Stimulated activated naive CD8-positive, alpha-beta T cell treated with anti-CD3 and anti-CD28 coated beads, Interleukin-15, Interleukin-2, amounts not matched to agents 100 U/mL and 50 U/mL, for 24 hours (primary cell): ENCODE measurements at places on chromosomes 2 and 18.

DNA sequence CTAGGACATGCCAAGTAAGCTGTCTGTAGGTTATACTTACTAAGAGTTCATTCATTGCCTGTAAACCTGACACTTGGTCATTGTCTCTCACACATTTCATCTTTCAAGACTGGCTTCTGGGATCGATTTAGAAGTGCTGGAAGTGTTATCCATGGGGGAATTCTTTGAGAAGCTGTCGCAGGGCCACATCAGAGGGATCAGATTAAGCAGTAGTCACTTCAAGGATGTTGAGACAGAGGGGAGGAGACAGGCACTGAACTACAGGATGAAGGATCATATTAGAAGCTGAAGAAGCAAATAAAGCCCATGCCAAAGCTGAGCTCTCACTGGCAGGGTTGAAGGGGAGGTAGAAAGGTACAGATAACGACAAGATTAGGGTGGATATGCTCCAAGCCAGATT lies 49.0 kb downstream of the CDK15 start:
- no peak for DNase-seq

DNA sequence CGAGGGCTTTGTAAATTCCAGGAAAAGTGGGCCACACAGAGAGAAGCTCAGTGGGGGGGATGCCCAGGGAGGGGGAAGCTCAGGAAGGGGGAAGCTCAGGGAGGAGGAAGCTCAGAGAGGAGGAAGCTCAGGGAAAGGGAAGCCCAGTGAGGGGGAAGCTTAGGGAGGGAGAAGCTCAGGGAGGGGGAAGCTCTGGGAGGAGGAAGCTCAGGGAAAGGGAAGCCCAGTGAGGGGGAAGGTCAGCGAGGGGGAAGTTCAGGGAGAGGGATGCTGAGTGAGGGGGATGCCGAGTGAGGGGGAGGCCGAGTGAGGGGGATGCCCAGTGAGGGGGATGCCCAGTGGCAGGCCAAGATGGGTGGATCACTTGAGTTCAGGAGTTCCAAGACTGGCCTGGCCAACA lies 821 bp upstream of the CHRNG start:
- no peak for DNase-seq

- no peak for DNase-seq
Measured at GRCh38 chr18:11883153-11883552, 25.0 kb downstream of the MPPE1 start.

DNA sequence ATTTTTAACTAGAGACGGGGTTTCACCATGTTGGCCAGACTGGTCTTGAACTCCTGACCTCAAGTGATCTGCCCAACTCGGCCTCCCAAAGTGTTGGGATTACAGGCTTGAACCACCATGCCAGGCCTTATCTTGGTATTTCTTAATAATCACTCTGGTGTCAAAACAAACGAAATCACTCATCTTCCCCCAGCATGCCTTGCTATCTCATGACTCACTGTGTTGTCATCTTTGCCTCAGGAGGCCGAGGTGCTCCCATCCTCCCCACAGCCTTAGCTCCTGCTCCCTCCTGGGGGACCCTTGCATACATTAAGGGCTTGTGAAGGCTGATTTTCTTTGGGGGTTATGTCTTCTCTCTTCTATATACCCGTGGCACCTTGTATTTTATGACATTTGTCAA lies 250.1 kb upstream of the DPP10 start:
- no peak for DNase-seq

DNA sequence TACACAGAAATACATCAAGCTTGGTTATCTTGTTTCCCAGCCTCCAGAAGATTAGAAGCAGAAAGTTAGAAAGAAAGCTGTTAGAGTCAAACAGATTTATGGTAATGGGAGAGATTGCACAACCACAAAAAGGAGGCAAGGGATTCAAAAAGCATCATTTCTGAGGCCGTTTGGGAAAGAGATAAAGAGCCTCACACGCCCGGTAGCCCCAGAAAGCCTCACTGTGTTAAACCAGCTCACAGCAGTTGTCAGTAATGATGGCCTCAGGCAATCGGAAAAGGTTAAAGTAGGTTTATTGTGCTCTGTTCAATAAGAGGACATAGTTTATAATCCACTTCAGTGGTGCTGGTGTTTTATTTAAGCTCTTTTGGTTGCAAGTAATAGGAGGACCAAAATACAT lies 111.3 kb downstream of the DCC start:
- DNase-seq = no peak

DNA sequence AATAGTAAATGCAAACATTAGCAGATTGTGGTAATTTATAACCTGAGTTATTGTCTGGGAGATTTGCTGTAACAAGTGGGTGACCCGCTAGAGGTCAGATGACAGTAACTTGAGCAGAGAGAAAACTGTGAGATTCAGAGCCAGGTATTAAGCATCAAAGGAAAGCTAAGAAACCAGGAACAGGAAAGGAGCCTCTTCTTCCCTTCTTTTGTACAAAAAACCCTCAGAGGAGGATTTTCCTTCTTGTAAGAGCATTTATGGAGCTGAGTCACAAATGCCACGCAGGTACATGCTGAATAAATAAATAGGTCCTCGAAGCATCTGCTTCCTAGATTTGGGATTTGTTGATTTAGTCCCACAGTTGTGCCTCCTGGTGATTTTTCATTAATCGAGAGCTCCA lies 146.5 kb downstream of the SH3BP4 start:
- no peak for DNase-seq

DNA sequence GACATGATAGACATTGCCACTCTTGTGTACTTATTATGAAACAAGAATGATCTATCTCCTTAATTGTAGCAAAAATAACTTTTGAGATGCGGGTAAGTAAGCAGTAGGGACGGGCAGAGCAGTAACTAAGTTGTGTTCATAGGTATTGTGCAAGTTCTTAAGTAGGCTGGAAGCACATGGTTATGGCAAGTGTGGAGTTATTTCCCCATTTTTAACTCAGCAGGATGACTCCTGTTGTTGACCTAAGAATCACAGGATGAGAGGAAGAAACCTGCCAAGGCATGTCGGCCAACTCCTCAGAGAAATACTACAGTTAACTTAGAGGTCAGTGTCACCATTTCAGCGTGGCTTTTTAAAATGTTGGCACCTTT lies 51.1 kb upstream of the FN1 start:
- DNase-seq = no peak

DNA sequence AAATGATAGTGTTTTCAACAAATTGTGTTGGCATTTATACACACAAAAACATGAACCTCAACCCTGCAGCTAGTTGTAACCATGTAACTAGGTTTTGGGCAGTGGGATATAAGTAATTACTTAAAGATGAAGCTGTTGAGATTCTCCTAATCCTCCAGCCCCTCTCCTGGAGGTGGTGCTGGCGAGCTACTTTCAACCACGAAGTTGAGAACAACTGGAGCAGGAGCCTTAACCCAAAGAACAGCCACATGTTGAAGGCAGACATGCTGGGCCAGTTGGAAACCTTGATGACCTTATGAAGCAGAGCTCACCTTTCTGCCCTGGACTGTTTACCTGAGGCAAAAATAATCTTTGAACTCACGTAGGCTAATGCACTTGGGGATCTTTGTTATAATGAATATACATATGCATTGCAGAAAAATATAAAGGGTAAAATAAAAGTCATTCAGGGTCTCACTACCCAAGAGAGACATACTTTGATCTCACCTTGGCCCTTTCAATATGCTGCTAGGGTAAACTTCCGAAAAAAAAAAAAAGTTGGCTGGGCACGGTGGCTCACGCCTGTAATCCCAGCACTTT lies 89.6 kb upstream of the NPAS2 start:
- peak; percentile 48 for DNase-seq

DNA sequence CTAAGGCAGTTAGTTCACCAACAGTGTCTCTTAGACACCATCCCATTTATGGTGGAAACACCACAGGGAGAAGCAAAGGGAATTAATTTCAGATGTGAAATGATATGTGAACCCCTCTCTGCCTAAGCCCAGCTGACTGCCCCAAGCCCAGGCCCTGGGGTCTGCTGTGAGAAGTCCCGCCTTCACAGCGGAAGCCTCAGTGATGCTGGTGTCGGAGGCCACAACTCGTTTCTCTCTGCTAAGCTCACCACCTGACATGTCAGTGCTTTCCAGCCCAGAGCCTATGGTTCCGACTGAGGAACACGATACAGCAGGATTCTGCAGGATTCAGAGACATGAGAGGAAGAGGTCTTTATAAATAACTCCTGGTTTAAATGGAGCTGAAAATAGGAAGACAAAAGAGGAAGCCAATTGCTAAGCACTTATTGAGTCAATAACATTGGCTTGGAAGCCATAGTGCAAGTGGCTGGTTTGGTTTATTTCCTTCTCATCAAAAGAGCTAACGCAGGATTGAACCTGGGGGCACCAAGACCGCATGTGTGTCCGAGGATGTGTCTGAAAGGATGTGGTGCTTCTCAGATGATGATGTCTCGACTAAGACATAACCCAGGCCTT lies 21.9 kb upstream of the LOXHD1 start:
- no peak for DNase-seq

GRCh38 chr18:57928466-57928865 lies 115.6 kb upstream of the NEDD4L start:
- no peak for DNase-seq

GRCh38 chr2:95670686-95671085 lies 78.9 kb downstream of the TRIM43 start:
- DNase-seq = no peak
